ENCODE measurements at places on chromosomes 6 and 20.
A peak's percentile ranks its signal among the peaks of the same experiment; 100 is the strongest.

DNA sequence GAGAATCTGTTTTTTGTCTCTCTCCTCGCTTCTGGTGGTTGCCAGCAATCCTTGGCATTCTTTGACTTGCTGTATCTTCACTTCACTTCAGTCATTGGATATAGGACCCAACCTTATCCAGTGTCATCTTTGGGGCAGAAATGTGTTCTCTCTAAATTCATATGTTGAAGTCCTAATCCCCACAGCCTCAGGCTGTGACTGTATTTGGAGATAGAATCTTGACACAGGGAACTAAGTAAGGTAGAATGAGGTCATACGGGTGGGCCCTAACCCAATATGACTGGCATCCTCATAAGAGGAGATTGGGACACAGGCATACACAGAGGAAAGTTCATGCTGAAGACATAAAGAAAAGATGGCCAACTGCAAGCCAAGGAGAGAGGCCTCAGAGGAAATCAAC is 51.9 kb upstream of the TPD52L1 start:
- DNase-seq, result no peak

- no peak for DNase-seq
These were observed 230.1 kb upstream of the SUPT3H start for GRCh38 chr6:45607798-45608197.

- no peak for DNase-seq
These were observed 775 bp downstream of the MTFR2 start for GRCh38 chr6:136249336-136249735.

GRCh38 chr6:111254004-111254778 is 166.9 kb downstream of the SLC16A10 start:
- DNase-seq, result no peak

- DNase-seq, result no peak
These were observed 40.7 kb downstream of the ZNF831 start for GRCh38 chr20:59204165-59204894.

- DNase-seq, result peak; percentile 19
These were observed 141.5 kb downstream of the GMDS start for GRCh38 chr6:2103765-2104523.

DNA sequence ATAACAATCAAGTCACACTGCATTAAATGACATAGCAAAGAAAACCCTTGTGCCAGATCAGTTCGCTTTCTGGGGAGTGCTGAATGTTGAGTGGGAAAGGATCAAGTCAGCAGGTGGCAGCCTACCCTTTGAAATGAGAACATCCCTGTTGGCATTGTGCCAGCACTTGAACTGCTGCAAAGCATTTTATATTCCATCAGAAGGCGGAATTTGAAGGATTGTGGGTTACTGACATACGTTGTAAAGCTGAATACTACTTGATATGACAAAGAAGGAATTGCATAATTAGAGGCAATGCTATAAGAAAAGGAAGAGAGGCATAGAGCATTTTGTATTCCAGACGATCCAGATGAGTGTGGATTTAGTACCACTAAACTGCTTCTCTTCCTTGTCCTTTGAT is 26.5 kb downstream of the BCKDHB start:
- DNase-seq, result peak; percentile 50

- DNase-seq, result no peak
These were observed 478.7 kb downstream of the HTR1B start for GRCh38 chr6:76984572-76984971.
